ENCODE measurements at places on chromosomes 6 and 20.
A peak's percentile ranks its signal among the peaks of the same experiment; 100 is the strongest.

DNA sequence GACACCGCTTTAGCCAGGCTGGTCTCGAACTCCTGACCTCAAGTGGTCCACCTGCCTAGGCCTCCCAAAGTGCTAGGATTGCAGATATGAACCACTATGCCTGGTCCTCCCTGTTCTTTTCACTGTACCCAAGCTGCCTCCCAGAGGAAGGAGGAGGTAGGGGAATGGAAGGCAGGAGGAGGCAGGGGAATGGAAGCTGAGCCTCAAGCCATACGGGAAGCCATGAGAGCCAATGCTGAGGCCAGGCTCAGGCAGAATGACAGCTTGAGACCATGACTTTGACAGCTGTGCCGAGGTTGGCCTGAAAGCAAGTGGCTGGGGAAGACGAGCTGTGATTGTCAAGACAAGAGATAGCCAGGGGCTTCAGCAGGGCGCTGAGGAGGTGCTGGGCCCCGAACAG is 13.6 kb upstream of the ZNF335 start:
- no peak for DNase-seq

GRCh38 chr6:7515363-7515762 is 26.1 kb upstream of the DSP start:
- no peak for DNase-seq

DNA sequence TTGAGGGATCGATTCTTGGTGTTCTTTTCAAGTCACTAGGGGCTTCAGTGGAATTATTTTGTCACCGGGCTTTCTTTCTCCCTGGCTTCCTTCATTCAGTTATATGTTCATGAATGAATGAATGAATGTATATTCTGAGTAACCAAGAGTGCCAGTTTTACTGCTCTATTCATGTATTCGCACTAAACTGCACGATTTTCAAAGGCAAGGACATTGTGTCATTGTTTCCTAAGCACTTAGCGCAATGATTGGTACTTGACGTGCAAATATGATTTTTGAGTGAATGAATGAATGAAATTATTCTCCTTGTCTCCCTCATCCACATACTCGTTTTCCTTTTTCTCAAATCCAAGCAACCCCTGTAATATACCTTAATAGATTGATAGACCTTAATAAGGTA is 822 bp downstream of the AFG1L start:
- no peak for DNase-seq

DNA sequence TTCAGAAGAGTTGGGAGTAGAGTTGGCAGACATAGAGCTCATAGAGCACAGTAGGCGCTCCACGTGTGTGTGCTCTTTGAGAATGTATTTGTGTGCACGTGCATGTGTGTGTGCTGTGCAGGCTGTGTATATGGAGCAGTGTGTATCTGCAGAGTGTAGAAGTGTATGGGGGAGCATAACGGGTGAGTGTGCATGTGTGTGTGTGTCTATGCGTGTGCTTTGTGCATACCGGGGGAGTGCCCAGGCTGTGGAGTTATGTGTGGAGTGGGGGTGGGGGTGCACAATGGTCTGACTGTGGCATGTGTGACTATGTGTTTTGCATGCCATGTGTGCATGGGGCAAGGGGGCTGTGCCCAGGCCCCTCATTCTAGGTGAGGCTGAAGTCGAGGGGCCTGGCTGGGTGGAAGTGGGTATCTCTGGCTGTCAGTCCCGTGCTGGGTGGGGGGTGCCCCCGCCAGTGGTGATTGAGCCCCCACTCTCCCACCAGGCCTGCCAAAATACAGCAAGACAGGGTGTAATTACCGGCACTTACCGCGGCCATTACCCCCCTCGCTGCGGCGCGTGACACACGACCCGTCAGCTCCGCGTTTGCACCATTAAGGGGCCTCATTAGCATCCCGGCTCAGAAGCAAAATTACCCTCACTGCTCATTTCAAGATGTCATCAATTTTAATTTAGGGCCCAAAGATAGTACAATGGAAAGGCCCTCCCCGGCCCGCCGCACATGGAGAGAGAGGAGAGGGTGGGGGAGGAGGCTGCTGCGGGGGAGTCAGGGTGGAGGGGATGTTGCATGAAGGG is 39.1 kb downstream of the MDFI start:
- DNase-seq = no peak

DNA sequence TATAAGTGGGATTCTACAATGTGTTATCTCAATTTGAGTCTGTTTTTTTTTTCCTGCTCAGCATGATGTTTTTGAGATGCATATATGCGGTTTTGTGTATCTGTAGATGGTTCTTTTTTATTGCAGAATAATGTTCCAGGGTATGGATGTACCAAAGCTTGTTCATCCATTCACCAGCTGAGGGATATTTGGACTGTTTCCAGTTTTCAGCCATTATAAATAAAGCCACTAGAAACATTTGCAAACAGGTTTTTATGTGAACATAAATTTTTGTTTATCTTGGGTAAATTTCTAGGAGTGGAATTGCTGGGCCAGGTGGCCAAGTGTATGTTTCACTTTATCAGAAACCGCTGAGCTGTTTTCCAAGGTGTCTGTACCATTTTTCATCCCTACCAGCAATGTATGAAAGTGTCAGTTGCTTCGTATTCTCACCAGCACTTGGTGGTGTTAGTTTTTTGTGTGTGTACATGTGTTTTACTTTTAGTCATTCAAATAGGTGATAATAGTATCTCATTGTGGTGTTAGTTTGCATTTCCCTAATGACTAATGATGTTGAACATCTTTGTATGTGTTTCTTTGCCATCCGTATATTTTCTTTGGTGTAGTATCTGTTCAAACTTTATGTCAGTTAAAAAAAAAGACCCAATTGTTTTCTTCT is 124.2 kb downstream of the CEBPB start:
- DNase-seq = no peak

DNA sequence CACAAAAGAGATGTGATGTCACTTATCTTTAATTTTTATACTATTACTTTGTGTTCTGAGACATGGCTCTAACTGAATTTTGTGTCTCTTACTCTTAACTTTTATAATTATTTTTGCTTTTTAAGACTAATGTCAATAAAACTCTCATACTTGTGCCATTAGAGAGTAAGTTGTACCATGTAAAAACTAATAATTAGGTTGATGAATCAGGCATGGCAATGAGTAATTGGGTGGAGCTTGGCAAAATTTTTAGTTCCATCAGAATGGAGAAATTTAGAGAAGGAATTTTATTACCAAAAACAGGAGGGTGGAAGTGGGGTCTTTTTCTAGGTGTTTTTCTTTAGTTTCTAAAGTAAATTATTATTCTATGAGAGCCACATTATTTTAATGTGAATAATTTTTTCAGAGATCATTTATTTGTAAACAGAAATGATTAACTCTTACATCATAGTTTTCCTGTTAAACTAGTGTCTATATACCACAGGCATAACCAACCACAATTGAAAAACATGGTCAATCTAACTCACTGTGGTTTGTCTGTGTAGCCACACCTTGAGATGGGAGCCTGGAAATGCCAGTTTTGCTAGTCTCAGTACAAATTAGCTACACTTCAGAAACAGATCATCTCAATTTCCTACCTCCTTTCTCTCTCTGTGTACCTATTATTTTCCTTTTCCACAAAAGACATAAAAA is 51.8 kb downstream of the ELOVL4 start:
- no peak for DNase-seq

DNA sequence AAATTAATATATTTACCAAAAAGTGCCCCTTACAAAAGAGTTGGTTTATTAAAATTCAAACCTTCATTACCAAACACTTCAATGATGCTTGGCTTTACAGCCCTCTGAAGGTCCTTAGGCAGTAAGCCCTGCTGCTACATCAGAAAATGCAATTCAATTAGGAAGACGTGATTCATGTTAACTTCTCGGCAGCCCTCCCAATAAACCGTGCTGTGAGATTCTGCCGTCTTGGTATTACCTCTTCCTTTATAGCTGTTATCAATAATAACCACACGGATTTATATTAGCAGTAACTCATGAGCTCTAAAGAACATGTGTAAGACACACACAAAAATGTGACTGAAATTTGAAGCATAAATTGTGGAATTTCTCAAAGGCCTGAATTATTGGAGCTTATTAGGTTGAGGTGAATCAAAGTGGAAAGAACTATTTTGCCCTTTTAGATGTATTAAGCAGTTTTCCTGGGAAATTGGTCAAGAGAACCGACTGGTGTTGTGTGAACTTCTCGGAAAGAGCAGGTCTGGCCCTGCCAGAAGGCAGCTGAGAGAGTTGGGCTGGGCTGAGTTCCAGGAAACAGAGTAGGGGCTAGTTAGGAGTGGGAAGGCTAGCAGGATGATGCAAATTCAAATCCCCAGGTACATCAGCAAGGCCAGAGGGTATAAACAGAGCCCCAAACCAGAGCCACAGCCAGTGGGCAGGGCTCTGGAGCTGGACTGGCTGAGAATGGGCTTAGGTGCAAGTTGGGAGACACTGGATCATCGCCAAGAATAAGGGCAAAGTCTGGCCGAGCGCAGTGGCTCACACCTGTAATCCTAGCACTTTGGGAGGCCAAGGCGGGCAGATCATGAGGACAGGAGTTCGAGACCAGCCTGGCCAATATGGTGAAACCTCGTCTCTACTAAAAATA is 33.1 kb downstream of the FGD2 start:
- DNase-seq = peak; percentile 15

GRCh38 chr6:115908906-115909559 is 151.7 kb downstream of the FRK start:
- no peak for DNase-seq

DNA sequence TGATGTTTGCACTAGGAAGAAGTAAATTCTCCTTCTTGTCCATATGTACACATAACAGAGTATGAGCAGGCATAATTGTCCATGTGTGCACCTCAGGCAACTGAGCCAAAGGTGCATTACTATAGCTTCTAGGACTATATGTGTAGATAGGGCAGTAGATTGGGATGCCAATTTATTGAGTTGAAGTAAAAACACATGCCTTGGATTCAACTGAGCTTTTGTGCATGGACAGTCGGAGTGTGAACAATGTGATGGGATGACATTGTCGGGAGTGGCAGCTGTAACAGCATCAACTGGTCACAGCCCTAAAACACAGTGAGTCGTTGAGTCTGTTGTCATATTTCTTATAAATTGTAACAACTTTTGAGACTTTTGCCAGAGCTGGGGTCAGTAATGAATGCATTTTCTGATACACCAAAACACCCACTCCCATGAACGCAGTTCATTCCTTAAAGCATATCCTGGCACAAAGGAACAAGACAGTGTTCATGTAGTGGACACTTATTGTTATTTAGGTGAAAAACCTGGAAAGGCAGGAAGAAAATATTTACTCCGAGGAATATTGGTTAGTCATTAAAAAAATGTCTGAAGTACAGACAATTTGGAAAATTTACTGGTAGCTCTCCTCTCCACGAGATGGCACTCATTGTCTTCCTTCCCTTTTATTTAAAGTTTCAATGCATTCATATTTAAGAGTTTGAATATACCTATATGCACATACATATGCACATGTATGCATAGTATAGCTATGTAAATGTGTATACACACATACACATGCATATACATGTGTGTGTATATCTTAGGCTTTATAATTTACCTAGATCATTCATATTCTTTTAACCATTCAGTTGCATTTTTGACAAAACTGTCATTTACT is 302.0 kb upstream of the STXBP5 start:
- DNase-seq = no peak

GRCh38 chr6:2865694-2866151 is 24.1 kb upstream of the SERPINB1 start:
- DNase-seq = no peak

DNA sequence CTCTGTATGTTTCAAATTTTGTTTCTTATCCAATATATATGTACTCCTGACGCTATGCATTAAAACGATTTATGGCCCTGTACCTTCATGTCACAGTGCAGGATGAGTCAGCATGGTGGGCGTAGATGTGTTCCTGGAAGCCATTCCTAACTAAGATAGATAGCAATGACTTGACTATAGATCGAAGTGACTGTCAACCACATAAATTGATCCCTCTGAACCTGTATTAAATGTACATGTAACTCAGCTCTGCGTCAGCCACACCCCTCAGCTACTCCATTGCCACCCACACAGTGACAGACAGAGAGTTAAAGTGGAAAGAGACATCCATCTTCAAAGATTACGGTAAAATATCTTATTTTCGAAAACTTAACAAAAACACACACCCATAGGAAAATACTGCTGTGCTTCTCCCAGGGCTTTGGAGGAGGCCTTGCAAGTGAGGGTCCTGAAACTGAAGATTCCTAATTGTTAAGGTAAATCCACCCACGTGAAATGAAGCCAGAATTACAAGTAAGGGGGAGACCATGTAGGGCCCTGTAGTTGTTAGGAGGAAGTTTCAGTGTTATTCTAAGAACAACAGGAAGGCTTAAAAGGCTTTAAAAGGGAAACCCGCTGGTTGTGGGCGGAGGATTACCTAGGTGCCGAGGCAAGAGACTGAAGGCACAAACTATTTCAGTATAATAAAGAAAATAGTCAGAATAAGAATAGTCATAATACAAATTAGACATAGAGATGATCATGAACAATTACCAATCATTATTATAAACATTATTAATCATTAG is 10.3 kb upstream of the RAD21L1 start:
- no peak for DNase-seq

GRCh38 chr6:87658516-87658915 is 43.5 kb downstream of the AKIRIN2 start:
- DNase-seq = no peak

- DNase-seq = peak; percentile 6
These were observed 46.9 kb downstream of the GFRA4 start for GRCh38 chr20:3616250-3616649.

DNA sequence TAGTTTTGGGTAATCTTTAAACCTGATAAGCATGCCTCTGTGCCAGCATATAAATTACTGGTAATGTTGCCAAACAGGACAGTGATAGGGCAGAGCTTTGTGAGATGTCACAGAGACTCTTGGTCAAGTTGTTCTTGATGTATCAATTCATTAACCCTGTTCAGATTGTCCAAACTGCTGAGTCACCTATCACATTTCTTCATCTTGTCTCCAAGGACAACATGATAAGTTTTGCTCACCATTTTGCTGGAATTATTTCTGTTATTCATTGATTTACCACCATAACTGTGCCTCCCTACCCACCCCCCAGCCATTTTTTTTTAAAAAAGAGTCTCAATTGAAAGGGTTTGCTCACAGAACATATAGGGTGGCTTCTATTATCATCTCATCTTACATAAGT is 19.5 kb upstream of the GMNN start:
- no peak for DNase-seq

GRCh38 chr6:83708970-83709747 is at the start of gene SNAP91:
TSS of gene SNAP91 (minus strand) at chr6:83709101. CDS start at chr6:83707927, 1,174 bp downstream.
- no peak for DNase-seq

GRCh38 chr6:111663692-111664564 is 58.2 kb upstream of the TRAF3IP2 start:
- no peak for DNase-seq

GRCh38 chr20:23148731-23149570 is 62.8 kb upstream of the CD93 start:
- DNase-seq = no peak
